Endothelial cell of umbilical vein (primary cell): ENCODE measurements at places on chromosomes 13 and 19. TPM values are rescaled to one million over a fixed set of nuclear protein-coding genes. Genes with fewer than 3 reads are reported as not detected.
A peak's percentile ranks its signal among the peaks of the same experiment; 100 is the strongest.

The CGB1 gene
- not detected in 2 replicates for total RNA-seq

The SCAF1 gene
- total RNA-seq: 75.8 and 83.8 TPM in 2 replicates

- DNase-seq: no peak
- H3K4me3 ChIP-seq: no peak overlapping the region
- H3K27me3 ChIP-seq: no peaks in the 10 kb centered on the region
- H3K36me3 ChIP-seq: no peaks in the 10 kb centered on the region
These were observed 32.8 kb downstream of the TNFSF13B start for GRCh38 chr13:108302279-108302678.

GRCh38 chr13:63855457-63856118 is 2439.9 kb upstream of the PCDH20 start:
- no peaks in the 10 kb centered on the region for H3K27me3 ChIP-seq
- no peaks in the 10 kb centered on the region for H3K36me3 ChIP-seq
- no peaks in the 10 kb centered on the region for H3K4me1 ChIP-seq
- H3K27ac ChIP-seq: no peak overlapping the region
- H3K4me3 ChIP-seq: no peak overlapping the region
- DNase-seq: no peak

GRCh38 chr13:40149611-40150274 is 494.3 kb downstream of the COG6 start:
- no peak overlapping the region for H3K4me3 ChIP-seq
- H3K27ac ChIP-seq: peak overlapping the region; percentile 80
- H3K36me3 ChIP-seq: no peaks in the 10 kb centered on the region
- H3K27me3 ChIP-seq: no peaks in the 10 kb centered on the region
- DNase-seq: peak; percentile 98
- peaks cover 25% of the 10 kb centered on the region for H3K4me1 ChIP-seq
